M059J (cell line): ENCODE measurements at places on chromosomes 11 and 22. TPM values are rescaled to one million over a fixed set of nuclear protein-coding genes. Genes with fewer than 3 reads are reported as not detected.

DNA sequence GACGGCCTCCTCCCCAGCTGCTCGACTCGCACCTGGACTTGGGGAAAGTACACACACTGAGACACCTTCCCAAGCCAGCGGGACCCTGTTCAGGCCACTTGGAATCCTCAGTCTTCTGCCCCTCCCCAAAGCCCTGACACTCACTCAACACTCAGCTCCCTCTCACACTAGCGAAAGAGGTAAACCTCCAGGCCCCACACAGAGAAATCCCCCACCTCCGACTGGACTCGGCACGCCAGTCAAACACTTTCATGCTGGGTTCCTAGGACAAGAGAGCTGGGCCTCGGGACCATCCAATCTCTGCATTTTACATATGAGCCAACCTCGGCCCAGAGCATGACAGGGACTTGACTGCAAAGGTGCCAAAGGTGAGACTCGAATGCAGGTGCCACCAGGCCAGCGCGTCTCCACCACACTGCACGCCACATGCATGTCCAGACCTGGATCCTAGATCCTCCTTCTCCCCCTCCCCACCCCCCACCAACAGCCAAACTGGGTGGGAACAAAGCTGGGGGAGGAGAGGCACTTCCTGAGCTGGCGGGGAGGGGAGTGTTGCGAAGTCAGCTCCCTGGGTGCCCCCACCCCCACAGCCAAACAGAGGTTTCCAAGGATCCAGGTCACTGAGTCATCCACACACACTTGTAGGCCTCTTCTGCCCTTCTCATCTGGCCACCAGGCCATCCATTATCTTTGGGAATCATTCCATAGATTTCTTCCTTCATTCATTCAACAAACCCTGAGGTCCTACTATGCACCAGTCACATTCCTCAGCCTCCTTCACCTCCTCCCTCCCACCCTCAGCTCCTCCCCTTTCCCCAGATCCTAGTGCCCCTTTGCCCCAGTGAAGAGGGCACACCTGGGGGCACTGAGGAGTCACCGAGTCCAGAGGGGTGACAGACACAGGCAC lies 10.7 kb upstream of the CD5 start:
- DNase-seq = peak; percentile 42

- no peak for DNase-seq
Observed at GRCh38 chr11:105192115-105192514, 52.5 kb upstream of the CARD18 start.

GRCh38 chr22:23053051-23053707 lies 17.1 kb upstream of the GNAZ start:
- no peak for DNase-seq

OR56A4 gene
- not detected in 2 replicates for total RNA-seq

SCN3B gene
- 0.20 TPM in 1 of 2 replicates, not detected in the other for total RNA-seq
